ENCODE measurements at places on chromosomes 1 and 21.

DNA sequence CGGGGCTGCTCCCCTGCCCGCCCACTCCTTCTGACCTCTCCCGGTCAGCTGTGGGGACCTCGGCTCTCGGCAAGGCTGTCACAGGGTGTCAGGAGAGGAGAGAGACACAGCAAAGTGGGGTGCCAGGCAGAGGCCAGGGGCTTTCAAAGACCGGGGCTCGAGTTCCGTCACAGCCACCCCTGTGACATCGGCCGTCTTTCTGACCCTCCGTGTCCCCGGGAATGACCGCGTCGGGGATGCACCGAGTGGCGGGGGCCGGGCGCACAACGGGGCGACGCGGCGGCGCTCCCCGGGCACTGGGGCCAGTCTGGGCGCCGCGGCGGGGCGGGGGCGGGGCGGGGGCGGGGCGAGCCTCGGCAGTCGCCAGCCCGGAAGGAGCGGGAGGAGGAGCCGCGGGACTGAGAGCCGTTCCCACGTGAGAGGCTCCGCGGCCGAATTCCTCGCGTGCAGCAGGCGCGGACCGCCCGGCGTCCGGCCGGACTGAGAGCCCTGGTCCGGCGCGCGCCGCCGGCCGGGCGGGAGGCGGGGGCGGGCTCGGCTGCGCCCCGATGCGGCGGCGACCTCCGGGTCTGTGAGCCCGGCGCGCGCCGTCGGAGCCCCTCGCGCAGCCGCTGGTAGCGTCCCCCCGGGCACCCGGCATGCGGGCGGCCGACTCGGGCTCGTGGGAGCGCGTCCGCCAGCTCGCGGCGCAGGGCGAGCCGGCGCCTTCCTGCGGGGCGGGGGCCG is 229.7 kb upstream of the TMEM51 start:
- peaks cover 15% of the 10 kb centered on the region for H3K27me3 ChIP-seq
- no peak overlapping the region for H3K27ac ChIP-seq

DNA sequence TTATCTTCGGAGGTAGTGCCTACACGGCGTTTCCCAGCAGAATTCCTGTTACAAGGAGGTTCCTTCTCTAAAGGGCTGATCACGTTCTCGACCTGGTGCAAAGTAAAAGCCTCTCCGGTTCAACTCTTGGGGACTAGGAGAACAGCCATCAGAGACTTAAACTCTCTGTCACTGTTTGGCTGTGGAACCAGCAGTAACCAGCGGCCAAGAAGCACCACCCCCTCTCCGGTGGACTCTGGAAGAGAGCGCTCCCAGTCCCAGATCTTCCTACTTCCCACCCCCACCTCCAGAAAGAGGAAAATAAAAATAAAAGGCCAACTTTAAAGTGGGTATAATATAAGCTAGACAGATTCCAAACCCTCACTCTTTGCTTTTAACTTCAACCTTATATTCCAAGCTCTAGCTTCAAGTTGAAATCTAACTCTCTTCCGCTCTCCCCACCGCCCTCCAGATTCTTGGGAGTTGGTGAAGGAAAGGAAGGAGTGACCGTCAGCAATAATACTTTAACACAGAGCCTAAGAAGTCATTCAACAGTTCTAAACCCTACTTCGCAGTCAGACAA is 2.9 kb downstream of the BRINP3 start:
- no peaks in the 10 kb centered on the region for H3K4me1 ChIP-seq
- peak overlapping the region; percentile 89 for H3K27ac ChIP-seq
- H3K27me3 ChIP-seq, result peaks cover 3% of the 10 kb centered on the region
- no peaks in the 10 kb centered on the region for H3K36me3 ChIP-seq

- peaks cover 51% of the 10 kb centered on the region for H3K27me3 ChIP-seq
- H3K36me3 ChIP-seq, result no peaks in the 10 kb centered on the region
- H3K4me3 ChIP-seq, result no peak overlapping the region
- peaks cover 7% of the 10 kb centered on the region for H3K4me1 ChIP-seq
Measured at GRCh38 chr1:44515416-44515815, 110.4 kb downstream of the RNF220 start.

GRCh38 chr1:75264112-75264511 is 129.9 kb downstream of the LHX8 start:
- no peaks in the 10 kb centered on the region for H3K4me1 ChIP-seq
- DNase-seq, result no peak
- H3K27me3 ChIP-seq, result no peaks in the 10 kb centered on the region

- no peak overlapping the region for H3K4me3 ChIP-seq
- H3K27me3 ChIP-seq, result no peaks in the 10 kb centered on the region
- H3K4me1 ChIP-seq, result no peaks in the 10 kb centered on the region
- H3K36me3 ChIP-seq, result no peaks in the 10 kb centered on the region
- DNase-seq, result no peak
- H3K27ac ChIP-seq, result no peak overlapping the region
Measured at GRCh38 chr1:70504176-70504820, 93.2 kb downstream of the CTH start.

DNA sequence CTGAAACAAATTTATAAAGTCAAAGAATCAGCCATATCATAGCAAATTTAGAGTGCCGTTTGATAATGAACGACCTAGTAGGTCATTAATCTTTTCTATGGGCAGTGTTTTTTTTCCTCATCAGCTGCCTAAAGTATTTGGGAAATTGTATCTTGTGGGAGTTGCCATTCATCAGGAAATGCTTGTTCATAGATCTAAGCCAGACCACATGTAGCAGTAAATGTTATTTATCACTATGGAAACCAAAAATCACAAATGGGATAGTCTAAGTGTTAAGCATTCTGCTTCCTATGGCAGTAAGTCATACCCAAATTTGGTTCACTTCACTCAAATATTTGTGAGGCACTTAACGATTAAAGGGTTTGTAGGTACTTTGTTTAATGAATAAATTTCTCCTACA is 52.9 kb downstream of the LRRC8D start:
- H3K27ac ChIP-seq, result no peak overlapping the region
- H3K27me3 ChIP-seq, result no peaks in the 10 kb centered on the region
- DNase-seq, result no peak
- H3K4me1 ChIP-seq, result no peaks in the 10 kb centered on the region

DNA sequence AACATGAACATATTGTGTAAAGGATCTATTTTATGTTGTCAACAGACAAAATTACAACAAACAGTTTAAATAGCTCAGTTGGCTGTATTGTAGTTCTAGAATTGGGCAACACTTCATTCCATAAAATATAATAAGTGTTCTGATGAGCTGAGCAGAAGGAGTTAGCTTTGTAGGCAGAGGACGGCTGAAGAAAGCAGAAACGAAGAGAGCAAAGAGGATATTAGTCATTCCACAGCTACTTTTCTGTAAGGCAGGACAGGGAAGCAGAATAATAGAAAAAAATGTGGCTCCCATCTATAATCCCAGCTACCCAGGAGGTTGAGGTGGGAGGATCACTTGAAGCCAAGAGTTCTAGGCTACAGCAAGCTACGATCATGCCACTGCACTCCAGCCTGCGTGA is 20.2 kb upstream of the IVNS1ABP start:
- no peaks in the 10 kb centered on the region for H3K36me3 ChIP-seq
- no peak overlapping the region for H3K27ac ChIP-seq
- no peak for DNase-seq
- no peaks in the 10 kb centered on the region for H3K4me1 ChIP-seq
- H3K27me3 ChIP-seq, result no peaks in the 10 kb centered on the region

- H3K4me1 ChIP-seq, result peaks cover 1% of the 10 kb centered on the region
- no peaks in the 10 kb centered on the region for H3K36me3 ChIP-seq
- no peaks in the 10 kb centered on the region for H3K27me3 ChIP-seq
- DNase-seq, result no peak
- H3K27ac ChIP-seq, result no peak overlapping the region
Measured at GRCh38 chr1:22044690-22045420, 7.7 kb upstream of the CDC42 start.

DNA sequence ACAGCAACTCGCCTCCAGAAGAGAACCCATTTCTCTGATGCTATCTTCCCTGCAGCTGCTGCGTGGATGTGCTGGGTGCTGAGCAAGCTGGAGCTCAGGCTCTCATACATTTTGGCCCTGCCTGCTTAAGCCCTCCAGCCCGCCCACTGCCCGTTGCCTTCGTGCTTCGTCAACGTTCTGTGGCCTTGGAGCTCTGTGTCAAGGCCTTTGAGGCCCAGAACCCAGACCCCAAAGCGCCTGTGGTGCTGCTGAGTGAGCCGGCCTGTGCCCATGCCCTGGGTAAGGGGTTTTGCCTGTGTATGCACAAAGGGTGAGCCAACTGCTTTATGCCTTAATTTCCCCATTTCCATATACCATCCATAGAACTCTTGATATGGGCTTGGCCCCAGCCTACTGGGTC is 1.1 kb downstream of the DPH2 start:
- H3K4me1 ChIP-seq, result peaks cover 32% of the 10 kb centered on the region
- H3K4me3 ChIP-seq, result no peak overlapping the region
- DNase-seq, result no peak
- H3K27ac ChIP-seq, result no peak overlapping the region

GRCh38 chr21:31497914-31498313 is 153.9 kb upstream of the TIAM1 start:
- no peaks in the 10 kb centered on the region for H3K4me1 ChIP-seq
- H3K36me3 ChIP-seq, result no peaks in the 10 kb centered on the region
- H3K4me3 ChIP-seq, result no peak overlapping the region
- DNase-seq, result no peak
- H3K27me3 ChIP-seq, result no peaks in the 10 kb centered on the region

DNA sequence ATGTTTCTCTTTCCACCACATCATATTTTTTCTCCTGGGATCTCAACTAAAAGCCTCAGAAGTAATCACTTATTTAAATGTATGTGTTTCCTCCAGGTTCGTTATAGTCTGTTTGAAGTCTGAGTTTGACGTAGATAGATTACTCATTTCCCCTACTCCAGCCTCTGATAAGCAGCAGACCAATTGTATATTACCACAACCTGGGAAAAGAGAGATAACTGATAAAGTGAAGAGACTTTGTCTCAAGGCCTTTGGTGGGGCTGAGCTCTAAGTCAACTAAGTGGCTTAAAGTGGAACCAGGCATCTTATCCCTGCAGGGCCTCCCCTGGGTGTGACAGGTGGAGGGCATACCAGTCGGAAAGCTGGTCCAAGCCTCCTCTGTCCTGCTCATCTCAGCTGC is 34.9 kb upstream of the CACNA1E start:
- H3K27ac ChIP-seq, result no peak overlapping the region
- H3K4me3 ChIP-seq, result no peak overlapping the region
- DNase-seq, result no peak
- no peaks in the 10 kb centered on the region for H3K27me3 ChIP-seq

GRCh38 chr1:62487956-62488355 is 51.1 kb downstream of the USP1 start:
- H3K4me1 ChIP-seq, result no peaks in the 10 kb centered on the region
- no peak overlapping the region for H3K4me3 ChIP-seq
- no peaks in the 10 kb centered on the region for H3K27me3 ChIP-seq
- H3K27ac ChIP-seq, result no peak overlapping the region
- H3K36me3 ChIP-seq, result peaks cover 10% of the 10 kb centered on the region

- H3K36me3 ChIP-seq, result peaks cover 4% of the 10 kb centered on the region
- H3K27ac ChIP-seq, result no peak overlapping the region
- peaks cover 6% of the 10 kb centered on the region for H3K27me3 ChIP-seq
- peaks cover 23% of the 10 kb centered on the region for H3K4me1 ChIP-seq
Measured at GRCh38 chr1:227793948-227794816, 21.3 kb upstream of the PRSS38 start.
